ENCODE measurements at places on chromosomes 12 and 14.

GRCh38 chr12:77788231-77789168 is 42.2 kb upstream of the NAV3 start:
- DNase-seq, result no peak

- no peak for DNase-seq
These were observed 7.9 kb downstream of the EMG1 start for GRCh38 chr12:6978611-6979011.

DNA sequence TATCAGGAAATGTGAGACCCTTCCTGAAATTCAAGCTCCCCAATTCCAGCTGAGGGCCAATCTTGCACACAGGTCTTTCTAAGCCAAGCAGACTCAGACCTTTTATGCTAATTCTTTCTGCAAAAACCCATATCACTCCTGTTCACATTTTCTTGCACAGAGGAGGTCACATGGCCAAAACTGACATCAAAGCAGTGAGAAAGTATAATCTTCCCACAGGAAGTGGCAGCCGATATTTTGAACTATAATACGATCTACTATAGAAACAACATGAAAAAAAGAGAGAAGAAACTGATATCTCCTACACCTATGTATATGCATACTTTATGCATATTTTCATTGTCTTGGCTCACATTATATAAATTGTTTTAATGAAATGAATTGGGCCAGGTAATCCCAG is 132.9 kb upstream of the SSTR1 start:
- no peak for DNase-seq

- DNase-seq, result no peak
These were observed 30.1 kb upstream of the DHRS7 start for GRCh38 chr14:60195179-60195810.

- no peak for DNase-seq
These were observed 350.2 kb downstream of the DIO2 start for GRCh38 chr14:79861111-79861510.

- no peak for DNase-seq
These were observed 284.9 kb downstream of the RGS6 start for GRCh38 chr14:72217135-72217534.

DNA sequence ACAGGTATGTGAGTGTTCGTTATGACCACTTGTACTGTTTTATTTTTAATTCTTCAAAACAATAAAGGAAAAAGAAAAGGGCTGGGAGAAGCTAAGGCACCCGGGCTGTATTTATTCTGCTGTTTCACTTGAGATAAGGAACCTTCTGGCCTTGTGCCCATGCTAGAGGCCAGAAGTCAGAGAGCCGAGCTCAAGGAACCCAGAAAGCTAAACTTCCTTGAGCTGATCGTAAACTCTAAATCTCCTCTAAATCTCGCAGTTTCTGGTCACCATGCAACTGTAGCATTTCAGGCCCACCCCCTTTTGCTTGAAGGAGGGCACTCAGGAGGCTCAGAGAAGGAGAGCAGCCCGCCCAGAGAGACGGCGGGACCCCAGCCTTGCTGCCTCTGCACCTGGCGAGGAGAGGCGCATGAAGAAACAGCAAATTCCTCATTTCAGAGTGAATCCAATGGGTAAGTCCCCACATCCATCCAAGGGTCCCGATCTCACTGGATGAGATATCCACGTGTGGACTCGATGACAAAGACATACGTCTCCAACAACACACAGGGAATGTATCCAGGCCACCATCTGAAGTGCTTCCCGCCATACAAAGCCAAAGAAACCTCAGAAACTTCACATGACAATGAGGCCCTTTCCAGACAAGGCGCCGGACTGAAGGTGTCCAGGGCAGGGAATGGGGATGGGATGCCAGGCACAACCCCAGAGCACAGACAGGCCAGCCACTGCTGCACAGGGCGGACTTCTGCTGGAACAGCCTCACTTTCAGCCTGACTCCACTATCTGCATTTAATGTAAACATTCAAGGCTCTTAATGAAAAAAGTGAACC is 14.6 kb downstream of the CCDC88C start:
- DNase-seq, result no peak

DNA sequence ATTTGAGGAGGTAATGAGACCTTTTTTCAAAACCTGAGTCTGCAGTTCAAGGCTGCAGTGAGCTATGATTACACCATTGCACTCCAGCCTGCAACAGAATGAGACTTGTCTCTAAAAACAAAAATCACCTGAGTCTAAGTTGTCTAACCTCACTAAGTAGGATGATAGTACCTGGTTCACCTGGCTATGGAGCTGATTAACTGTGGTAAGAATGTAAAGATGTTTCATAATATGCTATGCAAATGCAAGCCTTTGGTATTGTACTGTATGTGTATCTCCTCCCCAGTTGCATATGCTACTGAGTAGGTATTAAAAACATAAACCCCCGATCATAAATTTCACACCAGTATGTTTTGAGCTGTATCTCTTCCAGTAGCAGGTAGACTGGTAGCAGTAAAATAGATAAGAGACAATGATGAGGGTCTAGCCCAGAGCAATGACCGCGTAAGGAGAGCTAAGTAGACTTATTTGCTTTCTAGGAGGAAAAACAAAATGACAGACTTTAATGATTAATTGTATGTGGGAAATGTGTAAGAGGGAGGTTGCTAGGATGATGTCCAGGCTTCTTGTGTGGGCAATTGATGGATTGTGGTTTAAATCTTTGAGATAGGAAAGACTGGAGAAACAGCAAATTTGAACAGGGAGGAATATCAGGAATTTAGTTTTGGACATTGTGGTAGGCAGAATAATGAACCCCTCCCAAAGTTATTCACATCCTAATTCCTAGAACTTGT is 41.6 kb upstream of the EGLN3 start:
- DNase-seq, result no peak

DNA sequence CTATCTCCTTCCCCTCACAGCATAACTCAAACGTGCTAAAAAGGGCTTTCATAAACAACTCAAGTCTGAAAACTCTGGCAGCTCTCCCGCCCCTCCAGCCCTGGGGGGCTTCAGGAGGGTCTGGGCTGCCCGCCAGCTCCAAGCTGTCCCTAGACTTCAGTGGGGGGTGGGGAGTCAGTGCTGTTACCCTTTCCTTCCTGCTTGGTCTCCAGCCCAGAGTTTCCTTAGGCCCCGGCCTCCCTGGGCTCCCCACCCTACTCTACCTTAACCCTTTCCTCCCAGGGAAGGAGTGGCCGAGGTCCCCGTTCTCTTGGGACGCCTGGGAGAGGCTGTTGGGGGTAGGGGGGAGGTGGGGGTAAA is 530 bp upstream of the NYNRIN start:
- no peak for DNase-seq

DNA sequence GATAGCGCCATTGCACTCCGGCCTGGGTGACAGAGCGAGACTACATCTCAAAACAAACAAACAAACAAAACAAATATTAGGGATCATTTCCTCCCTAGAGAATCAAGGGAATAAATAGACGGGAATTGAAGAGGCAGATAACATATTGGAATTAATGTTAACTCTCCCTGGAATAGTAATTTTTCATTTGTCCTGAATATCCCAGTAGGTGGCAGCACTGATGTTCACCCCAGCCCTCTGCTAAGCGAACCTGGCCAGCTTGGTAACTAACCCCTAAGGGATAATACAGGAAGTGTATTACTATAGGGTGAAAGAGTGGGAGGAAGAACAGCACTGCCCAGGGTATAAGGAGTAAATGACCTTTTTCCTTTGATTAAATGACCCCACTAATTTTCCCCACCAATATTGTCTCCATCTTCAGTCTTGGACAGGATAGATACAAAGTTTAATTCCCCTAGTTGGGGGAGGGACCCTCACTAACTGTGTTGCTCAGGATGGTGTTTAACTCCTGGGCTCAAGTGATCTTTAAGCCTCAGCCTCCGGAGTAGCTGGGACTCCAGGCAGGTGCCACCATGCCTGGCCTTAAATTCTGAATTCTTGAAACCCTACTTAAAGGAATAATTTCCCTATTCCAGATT is 40.5 kb downstream of the SLC2A14 start:
- DNase-seq, result no peak

- DNase-seq, result no peak
These were observed 13.5 kb upstream of the RAB35 start for GRCh38 chr12:120130011-120130410.

Data from NCI-H1105 (cell line).